ENCODE measurements at places on chromosomes 2 and 18.

- no peak for DNase-seq
Measured at GRCh38 chr2:43343573-43344304, 117.3 kb upstream of the ZFP36L2 start.

DNA sequence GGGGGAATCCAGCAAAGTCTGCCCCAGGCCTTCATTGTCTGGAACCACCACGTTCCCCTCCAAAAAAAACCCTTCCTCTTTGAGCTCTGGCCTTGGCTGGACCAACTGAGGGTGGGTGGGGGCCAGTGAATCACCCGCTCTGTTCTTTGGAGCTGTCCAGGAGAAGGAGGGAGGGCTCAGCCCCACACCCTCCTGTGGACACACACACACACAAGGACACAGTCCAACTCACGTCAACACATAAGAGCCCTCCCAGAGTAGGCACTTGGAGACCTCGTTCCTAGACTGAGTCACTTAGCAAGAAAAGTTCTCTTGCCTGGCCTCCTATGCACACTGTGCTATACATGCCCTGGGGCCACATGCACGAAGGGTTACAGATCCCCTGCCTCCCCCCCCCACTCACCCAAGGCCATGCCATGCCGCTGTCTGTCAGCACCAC is 1.2 kb upstream of the TNS1 start:
- DNase-seq: no peak

GRCh38 chr2:31213601-31214443 is 3.5 kb downstream of the CAPN14 start:
- no peak for DNase-seq

GRCh38 chr18:32468147-32468845 is 2.4 kb downstream of the GAREM1 start:
- no peak for DNase-seq

DNA sequence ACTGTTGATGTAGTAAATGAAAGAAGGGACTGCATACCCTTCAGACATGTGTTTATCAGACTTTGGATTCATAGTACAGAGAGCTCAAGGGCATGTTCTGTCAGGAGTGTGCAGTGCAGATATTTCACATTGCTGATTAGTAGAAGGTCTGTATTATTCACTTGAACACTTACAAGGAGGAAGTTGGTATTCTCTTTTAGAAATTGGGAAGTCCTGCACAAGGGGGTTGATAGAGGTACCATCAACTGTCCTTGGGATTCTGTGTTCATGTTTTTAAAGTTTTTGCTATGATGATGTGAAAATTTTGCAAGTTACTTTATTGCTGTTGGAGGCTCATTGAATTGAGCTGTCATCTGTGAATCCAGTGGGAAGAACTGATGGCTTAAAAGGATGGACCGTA is 6.7 kb downstream of the PSMD1 start:
- DNase-seq: no peak

- DNase-seq: no peak
Measured at GRCh38 chr2:188403676-188404075, 112.0 kb downstream of the GULP1 start.

GRCh38 chr18:59514203-59514602 is 155.1 kb upstream of the LMAN1 start:
- DNase-seq: no peak

DNA sequence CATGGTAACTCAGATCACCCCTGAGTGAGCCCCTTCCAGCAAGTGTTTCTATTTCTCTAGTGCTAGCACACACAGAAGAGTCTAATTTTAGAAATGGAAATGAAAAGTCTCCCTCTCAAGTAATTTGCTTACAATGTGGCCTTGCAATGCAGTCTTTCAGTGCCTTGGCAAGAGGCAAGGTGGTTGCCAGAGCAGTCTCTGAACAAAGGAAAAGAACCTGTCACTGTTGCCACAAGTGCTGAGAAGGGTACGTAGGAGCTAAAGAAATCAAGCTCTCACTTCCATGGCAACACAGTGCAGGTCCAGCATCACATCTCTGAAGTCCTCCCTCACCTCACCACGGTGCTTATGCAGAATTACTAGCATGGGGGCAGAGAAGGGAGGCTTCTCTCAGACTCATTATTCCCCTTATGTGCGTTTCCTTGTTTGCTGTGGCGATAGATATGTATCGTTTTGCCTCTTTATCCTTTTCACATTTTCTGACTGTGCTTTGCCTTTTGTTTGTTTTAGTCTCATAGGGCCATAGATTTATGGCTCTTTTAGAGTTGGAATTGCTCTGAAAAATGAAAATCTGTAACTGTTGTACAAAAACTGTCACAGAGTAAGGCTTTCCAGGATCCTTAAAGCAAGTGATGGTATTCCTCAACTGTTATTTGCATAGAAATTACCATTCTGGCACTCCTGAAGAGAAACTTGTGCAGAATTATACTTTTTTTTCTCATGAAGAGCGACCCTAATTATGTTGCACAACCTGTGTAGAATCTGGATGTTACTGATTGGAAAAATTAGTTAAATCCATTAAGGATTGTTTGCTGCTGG is 164.8 kb downstream of the CCDC85A start:
- DNase-seq: no peak

DNA sequence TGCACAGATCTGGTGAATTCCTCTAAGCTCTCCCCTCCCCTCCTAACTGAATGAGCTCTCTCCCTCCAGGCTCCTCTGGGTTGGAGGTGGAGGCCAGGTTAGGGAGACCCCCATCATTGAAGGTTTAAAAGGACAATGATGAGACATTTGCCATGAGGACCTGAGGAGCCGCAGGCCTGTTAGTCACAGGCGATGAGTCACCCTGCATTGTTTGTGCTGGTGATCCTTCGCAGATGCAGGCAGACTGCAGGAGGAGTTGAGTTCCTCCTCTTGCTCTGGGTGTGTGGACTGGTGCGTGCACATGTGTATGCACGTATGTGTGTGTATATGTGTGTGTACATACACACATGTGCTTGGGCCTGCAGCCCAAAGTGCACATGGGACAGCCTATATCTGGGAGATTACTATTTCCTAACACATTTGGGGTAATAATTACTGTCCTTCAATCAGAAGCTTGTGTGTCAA is 42.0 kb downstream of the MCFD2 start:
- no peak for DNase-seq

- no peak for DNase-seq
Measured at GRCh38 chr2:24579053-24579803, 88.2 kb downstream of the NCOA1 start.

GRCh38 chr2:100820523-100821254 is 750 bp downstream of the NPAS2 start:
- DNase-seq: no peak

- DNase-seq: peak; percentile 32
Measured at GRCh38 chr2:190533968-190534309, 583 bp downstream of the NEMP2 start.

All from effector memory CD4-positive, alpha-beta T cell (primary cell).